ENCODE measurements at places on chromosomes 11 and 22. TPM values are rescaled to one million over a fixed set of nuclear protein-coding genes. Genes with fewer than 3 reads are reported as not detected.

- DNase-seq = no peak
Measured at GRCh38 chr22:45503816-45504372, 1.2 kb downstream of the FBLN1 start.

DNA sequence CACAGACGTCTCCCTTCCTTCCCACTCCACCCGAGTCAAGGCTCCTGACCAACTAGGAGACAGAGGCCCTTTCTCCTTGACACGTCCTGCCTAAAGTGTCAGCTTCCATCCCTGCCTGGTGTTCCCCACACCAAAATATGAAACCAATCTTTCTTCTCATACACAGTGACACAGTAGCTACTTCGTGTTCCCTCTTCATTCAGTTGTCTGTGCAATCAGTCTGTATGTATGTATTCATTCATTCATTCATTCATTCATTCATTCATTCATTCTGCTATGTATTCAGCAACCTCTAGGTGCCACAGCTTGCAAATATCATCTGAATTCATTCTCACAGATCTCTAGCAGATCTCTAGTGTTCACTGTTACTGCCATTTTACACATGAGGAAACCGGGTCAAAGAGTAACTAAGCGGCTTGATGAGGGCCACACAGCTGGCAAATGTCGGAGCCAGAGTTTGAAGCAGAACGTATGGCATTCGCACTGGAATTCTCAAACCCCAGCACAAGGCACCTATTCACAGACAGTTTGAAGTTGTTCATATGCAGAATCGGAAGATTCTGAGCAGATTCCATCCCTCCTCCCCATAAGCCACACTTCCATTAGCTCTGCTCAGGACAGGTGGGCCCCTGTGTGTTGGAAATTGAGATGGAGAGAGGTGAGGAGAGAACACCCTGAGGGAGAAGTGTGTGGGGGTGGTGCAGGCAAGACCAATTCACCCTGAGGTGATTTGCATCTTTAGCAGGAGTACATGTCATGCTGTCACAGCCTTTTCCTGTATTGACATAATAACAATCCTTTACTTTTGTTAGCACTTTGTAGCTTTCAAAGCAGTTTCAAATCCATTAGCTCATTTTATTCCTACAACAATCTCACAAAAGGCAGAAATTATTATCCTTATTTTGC lies 275.7 kb downstream of the ST3GAL4 start:
- DNase-seq = no peak

DNA sequence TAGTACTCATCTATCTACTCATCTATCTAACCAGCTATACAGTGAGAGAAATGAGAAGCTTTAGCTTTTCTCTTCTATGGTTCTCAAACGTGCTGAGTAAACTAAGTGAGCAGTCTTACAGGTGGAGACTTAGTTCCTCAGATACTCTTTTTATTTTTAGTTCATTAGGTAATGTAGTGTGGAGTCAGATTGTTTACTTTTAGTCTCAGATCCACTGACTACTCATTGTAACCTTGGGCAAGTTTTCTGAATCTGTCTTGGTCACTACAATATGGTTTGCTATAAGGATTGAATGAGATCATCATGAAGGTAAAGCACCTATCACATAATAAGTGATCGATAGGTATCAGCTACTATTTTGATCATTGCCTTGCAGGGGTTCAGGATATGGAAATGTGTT lies 160.1 kb downstream of the RAB38 start:
- DNase-seq = no peak

GRCh38 chr11:28296426-28296825 lies 188.2 kb downstream of the METTL15 start:
- no peak for DNase-seq

DNA sequence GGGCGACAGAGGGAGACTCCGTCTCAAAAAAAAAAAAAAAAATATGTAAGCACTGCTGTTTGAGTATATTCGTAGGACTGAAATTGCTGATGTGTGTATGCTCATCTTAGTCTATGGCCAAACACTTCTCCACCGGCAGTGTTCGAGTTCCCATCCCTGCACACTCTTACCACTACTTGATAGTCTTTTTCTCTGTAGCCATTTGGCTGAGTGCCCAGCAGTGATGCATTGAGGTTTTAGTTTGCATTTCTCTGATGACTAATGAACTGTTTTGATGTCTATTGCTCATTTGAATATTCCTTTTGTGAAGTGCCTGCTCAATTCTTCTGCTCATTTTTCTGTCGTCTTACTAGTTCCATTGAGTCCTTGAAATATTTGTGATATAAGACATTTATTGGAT lies 1.9 kb downstream of the TIRAP start:
- DNase-seq = no peak

DNA sequence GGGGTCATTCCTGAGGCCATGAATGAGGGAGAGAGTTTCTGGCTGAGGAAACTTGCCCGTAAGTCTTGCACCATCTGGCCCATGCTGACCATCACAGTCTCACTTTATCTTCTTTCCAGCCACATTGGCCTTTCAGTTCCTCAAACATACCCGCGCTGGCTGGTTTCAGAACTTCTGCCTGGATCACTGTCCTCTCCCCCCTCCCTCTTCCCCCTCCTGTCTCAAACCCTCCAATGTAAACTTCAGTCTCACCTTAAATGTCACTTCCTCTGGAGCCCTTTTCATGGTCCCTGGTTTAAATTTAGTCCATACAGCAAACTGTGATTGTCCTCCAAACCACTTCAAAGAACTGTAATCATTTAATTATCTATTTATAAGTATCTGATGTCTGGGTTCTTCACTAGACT lies 3.7 kb upstream of the TMEM109 start:
- DNase-seq = no peak

GRCh38 chr22:17892376-17892775 lies 118.1 kb upstream of the BID start:
- DNase-seq = no peak

DNA sequence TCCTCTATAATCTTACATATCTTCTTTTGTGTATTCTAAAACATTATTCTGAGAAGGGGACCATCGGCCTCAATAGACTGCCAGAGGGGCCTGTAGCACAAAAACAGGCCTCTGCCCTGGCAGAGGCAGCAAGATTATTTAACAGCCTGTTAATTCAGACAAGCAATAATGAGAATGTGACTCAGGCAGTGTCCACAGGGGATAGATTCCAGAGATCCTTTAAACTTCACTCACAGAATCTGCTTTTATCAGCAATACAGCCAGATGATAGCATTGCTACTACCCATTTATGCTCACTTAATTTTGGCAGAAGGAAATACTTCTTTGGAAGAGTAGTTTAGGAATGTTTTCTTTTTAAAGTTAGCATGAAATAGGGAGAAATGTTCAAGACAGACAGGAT lies 44.9 kb downstream of the AAMDC start:
- no peak for DNase-seq

GRCh38 chr11:35598254-35599125 lies 19.8 kb upstream of the FJX1 start:
- peak; percentile 15 for DNase-seq

DNA sequence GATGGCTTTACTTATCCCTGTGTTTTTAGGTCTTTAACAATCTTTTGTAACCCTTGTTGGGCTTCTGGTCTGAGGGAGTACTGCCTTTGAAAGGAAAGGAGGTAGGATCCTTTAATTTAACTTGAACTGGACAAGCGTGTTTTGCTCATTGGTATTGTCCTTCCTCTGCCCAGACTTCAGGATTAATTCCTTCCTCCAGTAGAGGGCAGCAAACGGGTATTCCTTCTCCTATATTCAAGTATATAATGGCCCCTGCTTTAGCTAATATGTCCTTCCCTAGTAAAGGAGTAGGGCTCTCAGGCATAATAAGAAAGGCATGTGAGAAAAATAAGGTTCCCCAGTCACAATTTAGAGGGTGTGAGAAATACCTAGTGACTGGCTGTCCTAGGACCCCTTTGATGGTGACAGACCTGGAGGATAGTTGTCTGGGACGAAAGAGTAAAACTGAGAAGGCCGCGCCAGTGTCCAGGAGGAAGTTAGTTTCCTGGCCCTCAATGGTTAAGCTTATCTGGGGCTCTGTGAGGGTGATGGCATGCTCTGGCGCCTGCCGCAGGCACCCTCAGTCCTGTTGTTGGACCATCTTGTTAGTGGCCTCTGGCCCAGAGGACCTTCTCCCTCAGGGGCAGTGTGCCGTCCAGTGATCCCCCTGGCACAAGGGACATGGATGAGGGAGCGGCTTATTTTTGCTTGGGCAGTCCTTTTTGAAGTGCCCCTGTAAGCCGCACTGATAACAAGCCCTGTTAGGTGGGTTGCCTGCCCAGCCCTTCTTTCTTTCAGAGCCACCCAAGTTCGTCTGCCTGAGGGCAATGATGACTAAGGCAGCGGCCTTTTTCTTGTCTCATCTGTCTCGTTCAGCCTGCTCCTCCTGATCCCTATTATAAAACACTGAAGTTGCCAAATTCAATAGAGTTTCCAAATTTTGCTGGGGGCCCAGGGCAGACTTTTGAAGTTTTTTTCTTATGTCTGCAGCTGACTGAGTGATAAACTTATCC lies 51.8 kb downstream of the C11orf71 start:
- DNase-seq = no peak

DNA sequence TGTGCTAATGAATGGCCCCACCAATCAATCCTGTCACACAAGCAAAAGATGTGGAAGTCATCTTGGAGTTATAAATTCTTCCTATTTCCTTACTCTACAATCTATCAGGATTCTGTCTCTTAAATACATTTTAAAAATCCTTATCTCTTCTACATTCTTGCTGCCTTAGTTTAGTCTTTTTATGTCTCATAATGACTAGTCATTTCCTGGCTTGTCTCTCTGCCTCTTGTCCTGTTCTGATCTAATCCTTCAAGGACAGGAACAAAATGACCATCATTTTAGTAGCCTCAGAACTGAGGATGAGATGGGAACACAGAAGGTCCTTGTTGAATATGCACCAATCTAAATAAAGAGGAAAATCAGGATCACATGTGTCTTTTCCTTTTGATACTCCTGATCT lies 56.6 kb upstream of the LIN7C start:
- DNase-seq = no peak

The SEC14L6 gene
- total RNA-seq = not detected

The GAS2 gene
- 2.0 TPM for total RNA-seq

The ALX4 gene
- total RNA-seq = not detected

The WT1 gene
- total RNA-seq = not detected
